NCI-H2171 (cell line): ENCODE measurements at places on chromosomes 12 and 14.

DNA sequence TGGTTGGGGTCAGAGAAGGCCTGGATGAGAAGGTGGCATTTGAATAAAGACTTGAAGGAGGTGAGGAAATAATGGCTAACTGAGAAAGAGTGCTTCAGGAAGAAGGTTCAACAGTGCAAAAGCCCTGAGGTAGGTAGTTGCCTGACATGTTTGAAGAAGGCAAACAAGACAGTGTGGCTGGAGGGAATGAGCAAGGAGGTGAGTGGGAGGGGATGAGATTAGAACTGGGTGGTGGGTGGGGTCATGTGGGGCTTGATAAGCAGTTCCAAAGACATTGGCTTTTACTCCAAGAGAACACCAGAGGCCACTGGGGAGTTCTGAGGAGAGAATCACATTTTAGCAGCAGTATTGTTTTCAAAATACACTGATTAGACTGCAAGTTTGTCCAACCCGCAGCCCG, 50.5 kb downstream of the HSPB8 start:
- DNase-seq: no peak

DNA sequence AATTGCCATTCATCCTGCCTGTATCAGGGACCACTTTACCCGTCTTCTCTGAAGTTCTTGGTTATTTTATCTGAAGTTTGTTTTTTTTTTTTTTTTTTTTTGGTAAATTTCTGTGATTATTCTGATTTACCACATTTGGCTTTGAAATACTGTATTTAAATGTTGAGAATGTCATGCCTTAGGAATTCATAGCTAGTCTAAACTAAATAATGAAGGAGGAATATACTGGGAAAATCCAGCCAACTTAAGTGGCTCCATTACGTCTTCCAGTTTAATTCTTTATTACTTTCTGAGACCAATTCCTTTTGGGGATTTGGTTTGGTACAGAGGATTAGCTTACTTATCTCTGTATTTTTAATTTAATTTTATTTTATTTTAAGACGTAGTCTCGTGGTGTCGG, 60.3 kb upstream of the KCNMB4 start:
- no peak for DNase-seq

- no peak for DNase-seq
These were observed 51.8 kb downstream of the GLT1D1 start for GRCh38 chr12:128905003-128905544.

GRCh38 chr12:42502682-42503081, 86.9 kb downstream of the PRICKLE1 start:
- no peak for DNase-seq

- no peak for DNase-seq
These were observed 476.9 kb downstream of the LRIG3 start for GRCh38 chr12:58443273-58443980.

DNA sequence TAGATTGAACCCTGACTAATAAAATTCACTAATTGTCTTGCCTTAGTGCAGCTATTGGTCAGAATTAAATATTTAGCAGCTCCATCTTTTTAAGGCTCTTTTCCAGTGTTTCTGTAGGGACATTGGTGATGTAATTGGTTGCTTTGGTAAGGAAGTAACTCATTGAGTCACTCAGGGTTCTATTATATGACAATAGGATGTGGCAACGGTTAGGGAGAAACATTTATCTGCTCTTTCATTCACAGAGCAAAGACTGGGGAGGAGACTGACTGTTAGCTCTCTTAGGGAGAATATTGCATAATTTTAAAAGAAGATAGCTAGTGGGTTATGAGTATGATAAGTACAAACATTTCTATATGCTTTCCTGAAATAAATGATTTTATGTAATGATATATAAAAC, 616.5 kb downstream of the TRHDE start:
- no peak for DNase-seq

DNA sequence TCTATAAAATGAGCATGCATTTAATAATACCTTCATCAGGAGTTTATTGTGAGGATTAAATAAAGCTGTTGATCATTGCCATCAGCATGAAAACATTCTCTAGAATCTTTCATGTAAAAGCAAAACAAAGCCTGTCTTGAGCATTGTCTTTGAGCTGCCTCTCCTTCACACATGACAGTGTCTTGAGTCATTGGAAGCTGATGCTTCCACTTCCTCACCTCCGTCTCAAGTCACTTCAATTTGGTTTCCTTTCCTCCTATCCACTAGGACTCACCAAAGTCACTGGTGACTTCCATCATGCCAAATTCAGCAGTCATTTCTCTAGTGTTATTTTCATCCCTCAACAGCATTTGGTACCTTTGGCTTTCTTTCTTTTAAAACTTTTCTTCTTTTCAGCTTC, 31.6 kb upstream of the MYBPC1 start:
- DNase-seq: no peak

DNA sequence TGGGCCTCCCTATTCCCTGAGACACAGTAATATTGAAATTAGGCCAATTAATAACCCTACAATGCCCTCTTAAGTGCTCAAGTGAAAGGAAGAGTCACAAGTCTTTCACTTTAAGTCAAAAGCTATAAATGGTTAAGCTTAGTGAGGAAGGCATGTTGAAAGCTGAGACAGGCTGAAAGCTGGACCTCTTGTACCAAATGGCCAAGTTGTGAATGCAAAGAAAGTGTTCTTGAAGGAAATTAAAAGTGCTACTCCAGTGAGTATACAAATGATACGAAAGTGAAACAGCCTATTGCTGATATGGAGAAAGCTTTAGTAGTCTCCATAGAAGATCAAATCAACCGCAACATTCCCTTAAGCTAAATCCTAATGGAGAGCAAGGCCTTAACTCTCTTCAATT, 140.8 kb downstream of the PTCSC3 start:
- no peak for DNase-seq

GRCh38 chr12:13945641-13946040, 35.8 kb downstream of the GRIN2B start:
- DNase-seq: no peak
